ENCODE measurements at places on chromosomes 16 and 17. TPM values are rescaled to one million over a fixed set of nuclear protein-coding genes. Genes with fewer than 3 reads are reported as not detected.

The CDT1 gene
- total RNA-seq, result 183 TPM

The EVPL gene
- not detected for total RNA-seq

The TMEM256 gene
- total RNA-seq, result 88.5 TPM

The SLC2A4 gene
- 0.19 TPM for total RNA-seq

The KARS1 gene
- 277 TPM for total RNA-seq

The MRPL10 gene
- 72.4 TPM for total RNA-seq

The TAC4 gene
- total RNA-seq, result not detected

The C16orf86 gene
- 2.5 TPM for total RNA-seq

The KRT9 gene
- total RNA-seq, result not detected

The CORO1A gene
- total RNA-seq, result 1,027 TPM

The MVP gene
- total RNA-seq, result 149 TPM

The MRC2 gene
- 12.5 TPM for total RNA-seq

The CRK gene
- total RNA-seq, result 17.8 TPM

The FOXN1 gene
- not detected for total RNA-seq

The TMEM100 gene
- total RNA-seq, result not detected

The CCL1 gene
- total RNA-seq, result 0.44 TPM

The EMC6 gene
- 49.3 TPM for total RNA-seq

The LCMT1 gene
- 47.2 TPM for total RNA-seq

The HSF4 gene
- total RNA-seq, result 34.8 TPM

The CSH2 gene
- total RNA-seq, result not detected

The KRTAP2-2 gene
- not detected for total RNA-seq

The MRPS7 gene
- 72.9 TPM for total RNA-seq

The RND2 gene
- 0.07 TPM for total RNA-seq
